Upper lobe of left lung (tissue), 6 donors: ENCODE measurements at places on chromosomes 5 and 9. TPM values are rescaled to one million over a fixed set of nuclear protein-coding genes. Genes with fewer than 3 reads are reported as not detected.

Gene PCDHGA6
- 4.1 TPM for total RNA-seq

Gene PHF2
- total RNA-seq = 33.6 TPM

Gene NSD1
- 53.3 TPM for total RNA-seq

GRCh38 chr5:95486191-95486590 is 68.6 kb downstream of the SKIC3 start:
- H3K27me3 ChIP-seq = no peaks in the 10 kb centered on the region
- DNase-seq = no peak
- peaks cover 35% of the 10 kb centered on the region for H3K36me3 ChIP-seq

DNA sequence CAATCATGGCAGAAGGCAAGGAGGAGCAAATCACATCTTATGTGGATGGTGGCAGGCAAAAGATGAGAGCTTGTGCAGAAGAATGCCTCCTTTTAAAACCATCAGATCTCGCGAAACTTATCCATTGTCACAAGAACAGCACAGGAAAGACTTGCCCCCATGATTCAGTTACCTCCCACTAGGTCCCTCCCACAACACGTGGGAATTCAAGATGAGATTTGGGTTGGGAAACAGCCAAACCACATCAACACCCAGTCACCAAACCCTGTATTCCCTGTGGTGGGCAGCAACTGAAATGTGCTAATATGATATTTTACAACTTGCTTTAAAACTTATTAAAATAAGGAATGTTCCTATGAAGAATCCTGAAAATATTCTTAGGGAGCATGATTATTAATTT is 54.2 kb downstream of the RASGRF2 start:
- no peaks in the 10 kb centered on the region for H3K36me3 ChIP-seq
- no peak overlapping the region for H3K27ac ChIP-seq
- no peak overlapping the region for H3K4me3 ChIP-seq
